ENCODE measurements at places on chromosomes 7 and 10. TPM values are rescaled to one million over a fixed set of nuclear protein-coding genes. Genes with fewer than 3 reads are reported as not detected.
A peak's percentile ranks its signal among the peaks of the same experiment; 100 is the strongest.

Gene PODXL
- total RNA-seq = 26.0 TPM

DNA sequence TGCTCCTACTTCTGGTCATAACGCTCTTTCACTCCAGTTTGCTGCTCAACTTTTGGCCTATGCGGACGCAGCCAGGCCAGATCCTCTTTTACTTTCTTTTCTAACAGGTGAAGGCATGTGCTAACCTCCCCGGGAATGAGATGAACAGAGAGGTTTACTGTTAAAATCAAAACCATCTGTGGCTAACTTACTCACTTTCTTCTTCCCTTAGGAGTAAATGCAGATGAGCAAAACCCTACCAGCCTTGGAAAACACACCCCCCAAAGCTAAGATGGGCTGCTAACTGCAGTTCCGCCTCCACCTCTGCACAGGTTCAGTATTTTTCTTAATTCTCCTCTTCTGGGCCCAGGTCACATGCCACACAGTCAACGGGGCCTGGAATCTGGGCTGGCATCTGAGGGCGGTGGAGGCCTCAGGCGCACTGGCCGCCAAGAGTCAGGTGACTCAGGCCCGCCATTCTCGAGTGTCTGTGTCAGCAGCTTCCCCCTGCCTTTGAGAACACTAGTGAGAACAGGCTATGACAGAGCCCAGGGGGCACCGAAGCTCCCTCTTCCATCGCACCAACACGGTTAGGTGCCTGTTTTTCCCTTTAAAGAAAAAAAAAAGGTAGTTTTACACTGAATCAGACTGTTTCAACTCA is 11.1 kb downstream of the FAM53B start:
- no peak for DNase-seq

DNA sequence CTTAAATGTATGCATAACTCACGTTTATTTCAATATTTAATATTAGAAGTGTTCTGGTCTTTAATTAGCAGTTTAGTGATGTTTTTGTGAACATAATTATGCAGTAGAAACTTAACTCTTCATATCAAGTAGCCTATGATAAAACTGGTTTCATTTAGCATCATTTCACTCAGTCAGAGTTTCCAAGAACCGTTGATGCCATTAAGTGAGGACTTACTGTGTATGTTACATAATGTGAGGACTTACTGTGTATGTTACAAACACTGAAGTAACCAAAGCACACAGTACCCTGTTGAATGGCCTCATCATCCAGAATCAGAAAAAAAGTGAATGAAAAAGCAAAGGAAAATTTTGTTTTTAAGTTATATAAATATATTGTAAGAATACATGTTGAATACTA is 32.9 kb upstream of the PBLD start:
- DNase-seq = no peak

Gene GRID2IP
- total RNA-seq = not detected

GRCh38 chr7:147041438-147041837 is 924.8 kb downstream of the CNTNAP2 start:
- no peak for DNase-seq

DNA sequence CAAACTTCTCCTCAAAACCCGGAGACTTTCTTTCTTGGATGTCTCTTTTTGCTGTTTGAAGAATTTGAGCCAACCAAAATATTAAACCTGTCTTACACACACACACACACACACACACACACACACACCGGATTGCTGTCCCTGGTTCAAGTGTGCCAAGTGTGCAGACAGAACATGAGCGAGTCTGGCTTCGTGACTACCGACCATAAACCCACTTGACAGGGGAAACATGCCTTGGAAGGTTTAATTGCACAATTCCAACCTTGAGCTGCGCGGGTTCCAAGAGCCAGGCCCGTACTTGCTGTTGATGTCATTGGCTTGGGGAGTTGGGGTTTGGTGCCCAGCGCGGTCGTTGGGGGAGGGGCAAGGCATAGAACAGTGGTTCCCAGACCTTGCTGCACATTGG is 1.7 kb downstream of the EGFR start:
- DNase-seq = no peak

Gene ELMO1
- total RNA-seq = 74.4 TPM

GRCh38 chr10:24930427-24930826 is 22.0 kb downstream of the PRTFDC1 start:
- no peak for DNase-seq

DNA sequence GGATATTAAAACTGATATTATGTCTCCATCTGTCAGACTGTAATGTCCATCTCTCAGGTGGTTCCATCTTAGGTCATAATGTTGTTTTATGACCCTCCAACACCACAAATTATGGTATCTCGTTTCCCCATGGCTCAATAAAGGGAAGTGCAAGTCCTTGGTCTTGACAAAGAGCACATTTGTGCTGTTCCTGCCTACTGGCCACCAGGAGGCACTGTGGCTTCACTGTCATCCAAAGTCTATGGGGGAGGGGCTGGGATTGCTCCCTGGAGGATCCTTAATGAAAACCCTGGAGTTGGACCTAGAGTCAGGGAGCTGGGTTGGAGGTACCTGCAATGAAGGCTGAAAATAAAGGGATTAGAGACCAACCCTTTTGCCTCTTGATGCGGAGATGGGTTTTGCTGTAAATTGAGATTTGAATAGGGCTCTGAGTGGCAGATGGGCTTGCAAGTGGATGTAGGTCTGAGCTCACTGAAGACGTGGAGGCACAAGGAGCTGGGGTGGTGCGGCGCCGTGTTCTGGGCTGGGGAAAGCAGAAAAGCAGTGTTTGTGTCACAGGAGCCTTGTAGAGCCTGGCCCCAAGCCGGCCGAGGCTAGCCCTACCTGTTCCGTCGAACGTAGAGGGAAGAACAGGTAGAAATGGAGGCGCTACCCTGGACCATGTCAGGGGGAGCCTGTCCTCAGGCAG is 180.5 kb upstream of the PRSS58 start:
- DNase-seq = no peak

DNA sequence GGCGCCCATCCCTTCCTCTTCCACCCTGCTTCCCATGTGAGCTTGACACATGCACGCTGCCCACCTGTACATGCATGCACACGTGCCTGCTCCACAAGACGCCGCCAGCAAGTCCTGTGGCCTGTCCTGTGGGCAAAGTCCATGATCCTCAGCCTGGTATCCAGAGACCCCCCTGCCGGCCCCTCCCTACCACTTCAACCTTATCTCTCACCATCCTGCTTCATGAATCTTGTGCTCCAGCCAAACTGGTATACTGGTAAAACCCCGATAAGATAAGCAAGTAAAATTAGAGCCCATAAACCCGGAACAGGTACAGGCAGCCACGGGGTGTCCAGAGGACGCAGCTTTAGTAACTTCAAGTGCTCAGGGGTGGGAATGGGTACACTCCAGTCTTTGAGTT is 11.8 kb upstream of the TBXAS1 start:
- DNase-seq = no peak

Gene UNCX
- not detected for total RNA-seq

GRCh38 chr10:131430716-131431412 is 119.3 kb upstream of the TCERG1L start:
- DNase-seq = no peak

DNA sequence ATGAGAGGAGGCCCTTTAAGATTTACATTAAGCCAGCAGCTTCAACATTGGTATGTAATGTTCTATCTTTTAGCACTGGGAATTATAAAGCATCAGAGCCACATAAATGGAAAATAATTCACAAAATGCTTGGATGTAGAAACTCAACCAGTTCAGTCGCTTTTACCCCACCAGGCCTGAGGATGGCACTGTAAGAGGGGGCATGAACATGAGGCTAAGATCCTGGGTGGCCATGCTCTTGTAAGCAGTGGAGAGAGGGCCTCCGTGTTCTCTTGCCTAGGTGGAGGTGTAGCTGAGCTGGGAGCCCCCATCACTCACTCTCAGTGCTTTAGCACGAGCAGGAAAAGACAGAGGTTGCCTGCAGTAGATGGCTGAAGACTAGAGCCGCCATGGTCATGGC is 238.8 kb downstream of the FANK1 start:
- peak; percentile 44 for DNase-seq

Gene MMD2
- not detected for total RNA-seq

GRCh38 chr10:80730522-80730921 is 192.8 kb downstream of the SH2D4B start:
- no peak for DNase-seq

DNA sequence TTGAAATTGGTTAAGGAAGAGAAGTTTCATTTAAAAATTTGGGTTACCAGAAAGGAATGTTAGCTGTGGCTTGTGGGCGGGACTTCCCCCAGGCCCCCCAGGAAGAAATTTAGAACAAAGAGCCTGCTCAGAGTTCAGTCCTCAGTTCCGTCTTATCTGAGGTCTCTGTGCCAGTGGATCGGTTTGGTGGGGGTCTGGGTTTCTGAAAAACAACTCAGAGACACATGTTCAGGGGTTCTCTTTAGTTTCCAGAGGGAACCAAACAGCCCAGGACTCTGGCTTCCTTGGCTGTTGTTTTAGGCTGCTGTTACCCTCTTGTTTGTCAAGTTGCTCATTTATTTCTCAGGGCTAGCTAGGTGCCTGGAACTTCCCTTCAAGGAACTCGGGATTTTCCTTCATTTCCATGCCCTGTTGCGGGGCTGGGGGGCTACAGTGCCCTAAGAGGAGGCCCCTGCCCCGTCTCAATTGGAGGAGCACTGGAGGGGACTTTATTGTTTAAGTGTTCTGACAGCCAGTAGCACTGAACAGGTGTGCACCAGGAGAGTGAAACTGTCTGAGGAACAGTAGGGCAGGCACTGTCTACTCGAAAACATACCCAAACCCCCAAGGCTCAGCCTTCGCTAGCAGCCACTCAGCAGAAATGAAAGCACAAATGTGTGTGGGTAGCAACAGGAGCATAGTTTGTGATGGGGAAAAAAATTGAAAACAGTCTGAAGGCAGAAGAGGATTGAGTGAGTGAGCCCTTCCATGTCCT is 59.9 kb downstream of the ALOX5 start:
- no peak for DNase-seq

Gene FAM180A
- 7.1 TPM for total RNA-seq

- DNase-seq = no peak
Observed at GRCh38 chr10:112601214-112602090, 154.4 kb downstream of the VTI1A start.

GRCh38 chr7:31692451-31692850 is 5.4 kb downstream of the PPP1R17 start:
- DNase-seq = no peak

Gene GJD4
- total RNA-seq = not detected

GRCh38 chr10:44761076-44761475 is 150.1 kb upstream of the TMEM72 start:
- no peak for DNase-seq

GRCh38 chr10:71312811-71313789 is 6.0 kb upstream of the SLC29A3 start:
- peak; percentile 97 for DNase-seq

DNA sequence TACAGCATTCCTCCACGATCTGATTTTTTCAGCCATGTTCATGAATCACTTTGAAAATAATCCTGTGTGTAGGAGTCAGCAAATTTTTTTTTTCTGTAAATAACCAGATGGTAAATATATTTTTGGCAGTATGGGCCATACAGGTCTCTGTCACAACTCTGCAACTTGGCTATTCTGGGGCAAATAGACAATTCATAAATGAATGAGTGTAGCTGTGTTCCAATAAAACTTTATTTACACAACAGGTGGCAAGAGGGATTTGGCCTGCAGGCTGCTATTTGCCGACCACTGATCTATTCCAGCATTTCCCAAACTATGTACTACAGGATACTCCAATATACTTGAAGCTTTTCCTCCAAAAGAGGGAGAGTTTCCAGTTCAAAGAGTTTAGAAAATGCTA is 78.7 kb upstream of the SVIL start:
- no peak for DNase-seq

DNA sequence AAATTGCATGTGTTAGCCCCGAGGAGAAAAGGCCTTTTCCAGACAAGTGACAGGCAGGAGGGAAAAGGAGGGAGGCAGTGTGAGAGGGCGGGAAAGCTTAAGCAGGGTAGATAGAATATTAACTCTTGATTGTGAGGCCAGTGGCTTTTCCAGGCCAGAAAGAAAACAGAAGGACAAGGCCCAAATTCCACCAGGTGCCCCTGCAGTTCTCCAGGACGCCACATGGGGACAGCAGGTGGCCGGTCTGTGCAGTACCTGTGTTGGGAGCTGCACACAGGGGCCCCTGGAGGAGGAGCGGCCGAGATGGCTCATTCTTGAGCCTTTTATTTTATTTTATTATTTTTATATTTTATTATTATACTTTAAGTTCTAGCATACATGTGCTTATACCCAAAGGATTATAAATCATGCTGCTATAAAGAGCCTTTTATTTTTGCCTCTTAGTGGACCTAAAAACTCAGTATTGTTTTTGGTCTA is 141.3 kb upstream of the KLF14 start:
- DNase-seq = no peak

GRCh38 chr10:57972783-57973182 is 294.9 kb downstream of the IPMK start:
- no peak for DNase-seq
